Activated CD8-positive, alpha-beta memory T cell treated with anti-CD3 and anti-CD28 coated beads for 4 hours (primary cell): ENCODE measurements at places on chromosomes 5 and 9.

- DNase-seq = no peak
Observed at GRCh38 chr5:142426129-142427014, 101.6 kb upstream of the SPRY4 start.

DNA sequence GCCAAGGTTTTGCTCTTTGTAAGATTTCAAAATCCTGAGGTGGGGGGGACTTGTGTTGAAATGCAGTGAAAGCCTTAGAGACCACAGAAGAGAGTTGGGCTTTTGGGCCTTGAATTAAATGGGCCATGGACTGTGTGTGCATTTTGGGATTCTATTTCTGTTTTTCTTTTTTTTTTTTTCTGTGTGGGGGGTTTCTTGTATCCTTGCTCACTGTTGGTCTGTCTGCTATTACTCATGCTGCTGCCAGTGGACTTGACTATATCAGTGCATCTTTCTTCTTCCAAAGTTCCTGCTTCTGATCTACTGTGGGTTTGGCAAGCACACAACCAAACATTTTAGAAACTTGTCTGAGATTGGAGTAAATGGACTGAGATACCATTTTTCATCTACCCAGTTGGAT is 344.9 kb downstream of the ARL15 start:
- DNase-seq = no peak

DNA sequence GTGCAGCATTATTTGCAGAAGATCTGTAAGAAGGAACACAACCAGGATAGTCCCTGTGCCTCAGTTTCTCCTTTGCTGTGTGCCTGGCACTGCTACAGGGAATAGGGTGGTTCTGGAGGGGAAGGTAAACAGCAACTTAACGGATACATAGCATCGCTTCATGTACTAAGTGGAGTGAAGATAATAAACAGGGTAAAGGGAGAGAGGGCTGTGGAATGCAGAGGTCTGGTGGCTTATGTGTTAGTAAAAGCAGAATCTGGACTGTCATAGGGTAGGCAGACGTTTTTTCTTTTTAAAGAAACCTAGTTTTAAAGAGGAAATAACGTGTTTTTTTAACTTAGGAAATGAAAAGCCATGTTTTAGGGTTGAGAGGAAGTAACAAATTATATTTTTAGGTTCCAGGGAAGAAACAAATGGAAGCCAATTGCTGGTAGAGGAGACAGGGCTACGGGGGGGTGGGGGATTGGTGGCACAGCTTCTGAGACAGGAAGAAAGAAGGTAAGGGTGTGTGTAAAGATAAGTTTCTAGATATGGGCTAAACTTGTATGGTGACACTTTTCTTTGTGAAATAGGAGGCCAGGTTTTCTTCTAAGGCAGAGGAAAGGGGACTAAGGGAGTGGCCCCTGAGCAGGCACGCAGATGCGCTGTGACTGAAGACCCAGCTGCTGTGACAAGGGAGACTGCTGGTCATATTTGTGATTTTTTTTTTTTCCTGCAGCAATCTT is 1.3 kb downstream of the GNG10 start:
- DNase-seq = no peak

- no peak for DNase-seq
Observed at GRCh38 chr5:113253037-113253436, 181.8 kb downstream of the TSSK1B start.

DNA sequence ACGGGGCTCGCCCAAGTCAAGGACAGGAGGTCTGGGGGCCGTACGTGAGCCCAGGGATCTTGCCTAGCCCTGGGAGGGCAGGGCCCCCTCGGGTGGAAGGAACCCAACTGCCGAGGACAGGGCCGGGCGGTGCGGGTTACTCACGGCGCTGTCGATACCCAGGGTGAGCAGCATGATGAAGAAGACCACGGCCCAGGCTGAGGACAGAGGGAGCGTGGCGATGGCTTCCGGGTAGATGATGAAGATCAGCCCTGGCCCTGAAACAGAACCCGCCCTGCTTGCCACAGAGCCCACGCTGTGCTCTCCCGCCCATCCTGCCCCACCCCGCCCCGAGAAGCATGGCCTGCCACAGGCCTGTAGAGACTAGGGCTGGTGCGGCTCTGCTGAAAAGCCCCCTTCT is 34.1 kb downstream of the SLC6A3 start:
- no peak for DNase-seq

DNA sequence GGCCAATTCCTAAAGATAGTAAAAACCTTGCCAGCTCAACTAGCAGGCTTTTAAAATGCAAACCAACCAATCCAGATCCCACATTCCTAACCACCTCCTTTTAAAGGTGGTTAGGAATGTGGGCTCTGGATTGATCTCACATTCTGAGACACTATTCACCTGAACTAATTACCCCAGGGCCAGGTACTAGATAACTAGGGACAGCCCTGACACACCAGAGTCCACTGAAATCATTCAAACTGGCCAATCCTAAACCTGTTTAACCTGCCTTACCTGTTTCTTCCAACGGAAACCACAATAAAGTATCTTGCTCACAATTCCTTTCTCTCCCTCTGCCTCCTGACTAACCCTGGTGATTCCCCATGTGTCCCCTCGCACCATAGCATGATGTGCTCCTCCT is 168.3 kb upstream of the DMAC1 start:
- DNase-seq = no peak

- no peak for DNase-seq
Observed at GRCh38 chr9:127005770-127006314, 91.3 kb downstream of the RALGPS1 start.
